ENCODE measurements at places on chromosomes 7 and 10.

GRCh38 chr10:9950070-9950469, 1067.6 kb upstream of the CELF2 start:
- DNase-seq, result no peak

DNA sequence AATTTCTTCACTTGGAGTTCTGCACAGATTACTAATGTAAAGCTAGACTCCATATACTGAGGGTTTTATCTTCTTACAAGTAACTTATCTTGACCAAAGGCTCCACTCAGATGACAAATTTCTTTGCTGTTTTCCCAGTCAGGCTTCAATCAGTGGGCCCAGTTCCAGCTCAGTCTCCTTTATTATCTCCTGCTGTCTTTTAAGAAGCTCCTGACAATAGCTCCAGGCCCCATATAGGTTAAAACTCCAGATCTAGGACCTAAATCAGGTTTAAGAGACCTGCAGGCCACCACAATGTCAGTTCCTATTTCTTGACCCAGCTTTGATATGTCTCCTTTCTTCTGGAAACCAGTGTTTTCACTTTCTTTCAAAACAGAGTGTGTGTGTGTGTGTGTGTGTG, 165.2 kb downstream of the RELN start:
- no peak for DNase-seq

GRCh38 chr10:11875494-11876281, 52.5 kb downstream of the PROSER2 start:
- DNase-seq, result no peak

DNA sequence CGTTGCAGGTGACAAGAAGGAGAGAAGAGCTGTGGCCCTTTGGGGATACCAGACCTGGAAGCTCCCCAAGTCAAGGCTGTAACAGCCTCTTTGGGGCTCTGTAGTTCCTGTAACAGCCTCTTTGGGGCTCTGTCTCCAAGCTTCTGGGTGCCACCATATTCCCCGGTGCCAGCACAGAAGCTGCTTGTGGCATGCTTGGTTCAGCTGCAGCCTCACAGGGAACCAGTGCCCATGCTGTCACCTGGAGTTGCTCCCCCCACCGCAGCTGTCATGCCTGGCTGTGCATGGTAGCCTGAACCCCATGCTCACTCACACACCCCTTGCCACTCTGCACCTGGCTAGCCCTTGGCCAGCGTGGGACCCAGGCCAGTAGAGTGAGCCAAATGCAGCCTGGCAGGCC, 109.1 kb downstream of the ELAPOR2 start:
- no peak for DNase-seq
